Coronary artery (tissue), 2 donors: ENCODE measurements at places on chromosomes 6 and 20.

DNA sequence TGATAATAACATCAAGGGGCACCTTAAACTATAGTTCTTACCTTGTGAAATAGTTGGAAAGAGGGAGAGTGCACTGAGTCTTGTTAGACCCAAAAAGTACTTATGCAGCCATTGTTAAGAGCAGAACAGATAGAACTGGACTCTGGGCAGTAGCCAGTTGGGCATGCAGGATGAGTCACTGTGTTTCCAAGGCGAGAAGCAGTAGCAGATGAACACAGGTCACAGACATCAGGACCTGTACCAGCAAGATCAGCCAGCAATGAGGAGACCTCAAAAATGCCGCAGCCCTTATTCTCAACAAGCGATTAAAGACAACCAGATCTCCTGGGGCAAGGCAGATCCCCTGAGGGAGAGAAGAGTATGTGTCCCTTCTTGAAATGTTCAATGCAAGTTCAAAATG lies 79.0 kb downstream of the SAMD3 start:
- no peak for DNase-seq

DNA sequence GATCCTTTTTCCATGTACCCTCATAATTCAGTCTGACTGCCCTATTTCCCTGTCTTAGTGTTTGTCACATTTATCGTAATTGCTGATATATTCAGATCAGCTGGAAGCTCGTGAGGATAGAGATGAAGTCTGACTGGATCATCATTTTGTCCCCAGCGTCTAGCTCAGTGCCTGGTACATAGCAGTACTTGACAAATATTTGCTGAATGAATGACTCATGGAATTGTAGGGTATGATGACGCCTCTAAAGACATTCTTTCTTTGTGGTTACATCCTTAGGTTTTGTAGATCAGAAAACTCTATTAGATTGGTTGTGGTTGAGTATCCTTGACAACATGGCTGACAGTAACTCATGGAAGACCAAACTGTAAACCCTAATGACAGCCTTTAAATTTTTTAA lies 68.9 kb downstream of the MTHFD1L start:
- no peak for DNase-seq

- no peak for DNase-seq
Measured at GRCh38 chr6:35717449-35718374, 19.1 kb upstream of the ARMC12 start.

- DNase-seq = no peak
Measured at GRCh38 chr6:31972709-31973350, 892 bp upstream of the DXO start.

DNA sequence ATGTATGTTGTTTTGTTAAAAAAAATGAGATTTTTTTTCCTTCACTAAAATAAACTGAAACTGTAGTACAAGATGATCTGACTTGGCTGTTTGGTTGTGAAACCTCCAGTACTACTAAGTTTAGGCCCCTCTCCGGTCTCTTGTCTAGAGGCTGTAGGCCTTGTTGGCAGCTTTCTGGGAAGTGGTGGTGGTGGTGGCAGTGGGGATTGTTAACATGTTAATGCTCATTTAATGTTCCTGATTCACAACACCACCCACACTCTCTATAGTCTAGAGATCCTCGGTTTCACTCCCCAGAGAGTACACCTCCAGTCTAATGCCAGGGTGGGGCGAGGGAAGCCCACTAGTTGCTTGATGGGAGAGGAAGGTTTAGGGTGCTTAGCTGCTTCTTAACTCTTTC lies 24.1 kb downstream of the STK4 start:
- DNase-seq = no peak

DNA sequence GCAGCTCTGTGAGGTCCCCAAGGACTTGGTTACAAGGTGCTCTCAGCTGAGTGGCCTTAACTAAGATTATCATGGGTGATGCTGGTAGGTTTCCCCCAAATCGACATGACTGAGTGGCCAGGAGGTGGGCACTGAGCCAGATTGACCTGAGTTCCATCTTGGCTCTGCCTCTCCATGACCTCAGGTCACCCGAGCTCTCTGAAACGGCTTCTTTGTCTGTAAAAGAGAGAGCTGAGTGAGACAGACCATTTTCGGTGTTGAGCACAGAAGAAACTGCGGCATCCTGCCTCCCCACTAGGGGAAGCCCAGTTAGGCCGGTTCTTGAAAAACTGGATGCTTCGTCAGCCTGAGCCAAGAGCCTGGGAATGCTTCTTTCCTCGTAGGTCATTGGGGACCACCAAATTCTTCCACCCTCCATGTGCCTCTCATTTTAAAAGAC lies 14.1 kb upstream of the STX16 start:
- no peak for DNase-seq

DNA sequence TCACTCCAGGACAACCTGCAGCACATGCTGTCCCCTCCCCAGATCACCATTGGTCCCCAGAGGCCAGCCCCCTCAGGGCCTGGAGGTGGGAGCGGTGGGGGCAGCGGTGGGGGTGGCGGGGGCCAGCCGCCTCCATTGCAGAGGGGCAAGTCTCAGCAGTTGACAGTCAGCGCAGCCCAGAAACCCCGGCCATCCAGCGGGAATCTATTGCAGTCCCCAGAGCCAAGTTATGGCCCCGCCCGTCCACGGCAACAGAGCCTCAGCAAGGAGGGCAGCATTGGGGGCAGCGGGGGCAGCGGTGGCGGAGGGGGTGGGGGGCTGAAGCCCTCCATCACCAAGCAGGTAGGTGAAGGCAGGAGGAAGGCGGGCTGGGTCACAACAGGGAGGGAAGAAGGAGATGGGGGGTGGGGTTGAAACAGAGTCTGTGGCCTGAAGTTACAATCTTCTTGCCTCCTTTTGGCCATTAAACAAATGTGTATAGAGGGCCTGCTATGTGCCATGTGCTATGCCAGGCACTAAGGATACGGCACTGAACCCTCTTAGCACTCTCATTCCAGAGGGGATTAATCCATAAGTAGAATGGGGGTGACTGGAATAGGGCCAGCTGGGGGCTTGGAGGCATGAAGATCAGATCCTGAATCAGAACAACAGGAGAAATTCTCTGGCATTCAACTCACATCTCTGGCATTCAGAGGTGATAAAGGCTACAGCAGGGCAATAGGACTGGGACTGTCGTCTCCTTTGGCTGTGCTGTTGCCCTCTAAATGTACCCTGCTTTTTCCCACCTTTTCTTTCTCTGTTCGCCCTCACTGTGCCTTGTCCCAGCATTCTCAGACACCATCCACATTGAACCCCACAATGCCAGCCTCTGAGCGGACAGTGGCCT lies 10.5 kb upstream of the ZBTB9 start:
- DNase-seq = no peak

- DNase-seq = no peak
Measured at GRCh38 chr6:53648184-53648943, 17.2 kb downstream of the KLHL31 start.

GRCh38 chr20:49712996-49713752 lies 504 bp downstream of the B4GALT5 start:
- DNase-seq = peak; percentile 75

DNA sequence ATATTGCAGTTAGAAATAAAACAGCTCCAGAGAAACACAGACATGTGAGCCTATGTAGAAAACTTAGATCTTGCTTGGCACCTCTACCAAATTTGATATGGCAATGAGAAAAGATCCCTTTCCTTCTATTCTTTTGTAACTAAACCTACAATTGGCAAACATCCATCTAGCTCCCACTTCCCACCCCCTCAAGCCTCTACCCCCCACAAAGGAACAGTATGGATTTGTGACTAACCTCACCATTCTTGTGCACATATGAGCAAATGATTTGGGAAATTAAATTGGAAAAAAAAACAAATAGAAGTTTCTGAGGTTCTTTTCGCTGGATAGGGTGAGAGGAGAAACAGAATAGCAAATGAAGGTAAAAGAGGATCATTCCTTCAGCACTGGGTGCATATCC lies 85.8 kb upstream of the TIAM2 start:
- DNase-seq = no peak

GRCh38 chr6:151027936-151028838 lies 162.7 kb downstream of the MTHFD1L start:
- DNase-seq = no peak

DNA sequence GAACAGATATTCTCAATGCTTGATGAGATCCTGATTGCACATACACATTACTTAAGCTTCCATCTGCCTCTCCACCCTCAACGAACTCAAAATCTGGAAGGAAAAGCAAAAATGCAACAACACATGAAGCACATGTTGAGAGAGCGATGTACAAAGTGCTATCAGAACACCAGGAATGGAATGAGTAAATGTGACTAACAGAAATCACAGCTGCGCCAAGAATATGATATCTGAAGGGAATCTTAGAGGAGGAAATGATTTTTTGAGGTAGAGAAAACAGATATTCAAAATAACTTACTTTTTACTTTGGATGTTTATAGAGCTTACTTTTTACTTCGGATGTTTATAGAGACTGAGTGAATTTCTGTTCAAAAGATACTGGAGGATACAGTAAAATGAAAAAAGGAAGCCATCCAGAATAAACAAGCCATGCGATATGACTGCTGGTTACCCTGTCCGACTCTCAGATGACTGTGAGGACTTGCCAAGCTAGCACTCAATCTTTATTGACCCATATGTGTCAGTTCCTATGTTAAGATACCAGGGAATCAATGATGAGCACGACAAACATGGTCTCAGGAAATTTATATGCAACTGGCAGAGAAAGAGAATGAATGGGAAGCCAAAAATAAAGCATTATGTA lies 102.0 kb downstream of the SMLR1 start:
- no peak for DNase-seq

GRCh38 chr6:163284151-163284550 lies 130.4 kb upstream of the QKI start:
- DNase-seq = no peak

- no peak for DNase-seq
Measured at GRCh38 chr6:39770446-39770845, 21.7 kb upstream of the DAAM2 start.

DNA sequence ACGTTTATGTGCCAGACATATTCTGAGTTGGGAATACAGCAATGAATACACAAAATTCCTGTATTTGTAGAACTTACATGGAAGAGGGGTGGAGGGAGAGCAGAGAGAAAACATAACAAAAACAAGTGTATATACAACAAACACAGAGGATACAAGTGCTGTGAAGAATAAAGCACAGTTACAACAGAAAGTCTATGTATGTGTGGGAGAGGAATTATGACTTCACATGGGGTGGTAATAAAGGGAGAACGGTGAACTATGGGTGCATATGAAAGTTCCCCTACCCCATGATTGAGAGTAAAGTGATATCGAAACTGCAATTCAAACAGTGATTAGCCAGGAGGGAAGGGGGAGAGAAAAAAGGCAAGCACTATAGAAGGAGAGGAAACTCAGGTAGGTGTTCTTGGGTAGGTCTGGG lies 24.6 kb downstream of the HBS1L start:
- DNase-seq = no peak

GRCh38 chr6:78460711-78461110 lies 406.6 kb upstream of the IRAK1BP1 start:
- no peak for DNase-seq

DNA sequence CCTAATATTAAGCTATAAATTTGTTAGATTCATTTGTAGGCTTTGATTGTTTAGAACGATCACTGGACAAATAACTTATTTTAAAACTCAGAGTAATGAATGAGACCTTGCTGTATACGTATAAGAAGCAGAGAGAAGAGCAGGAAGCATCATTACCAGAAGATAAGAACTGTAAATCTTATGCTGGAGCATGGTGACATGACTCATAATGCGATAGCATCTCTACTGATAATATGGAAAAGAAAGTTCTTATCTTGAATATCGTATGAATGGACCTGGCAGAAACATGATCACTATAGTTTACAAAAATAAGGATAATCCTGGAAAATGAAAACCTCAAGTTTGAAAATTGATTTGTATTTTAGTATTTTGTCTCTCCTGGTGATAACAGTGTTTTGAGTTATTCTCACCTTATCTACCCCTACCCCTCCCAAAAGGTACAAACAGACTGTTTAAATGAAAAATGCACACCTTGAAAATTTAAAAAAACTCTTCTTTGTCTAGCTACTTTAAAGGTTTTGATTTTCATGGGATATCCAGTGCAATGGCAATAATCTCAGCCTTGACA lies 2.0 kb upstream of the ZSCAN26 start:
- no peak for DNase-seq

DNA sequence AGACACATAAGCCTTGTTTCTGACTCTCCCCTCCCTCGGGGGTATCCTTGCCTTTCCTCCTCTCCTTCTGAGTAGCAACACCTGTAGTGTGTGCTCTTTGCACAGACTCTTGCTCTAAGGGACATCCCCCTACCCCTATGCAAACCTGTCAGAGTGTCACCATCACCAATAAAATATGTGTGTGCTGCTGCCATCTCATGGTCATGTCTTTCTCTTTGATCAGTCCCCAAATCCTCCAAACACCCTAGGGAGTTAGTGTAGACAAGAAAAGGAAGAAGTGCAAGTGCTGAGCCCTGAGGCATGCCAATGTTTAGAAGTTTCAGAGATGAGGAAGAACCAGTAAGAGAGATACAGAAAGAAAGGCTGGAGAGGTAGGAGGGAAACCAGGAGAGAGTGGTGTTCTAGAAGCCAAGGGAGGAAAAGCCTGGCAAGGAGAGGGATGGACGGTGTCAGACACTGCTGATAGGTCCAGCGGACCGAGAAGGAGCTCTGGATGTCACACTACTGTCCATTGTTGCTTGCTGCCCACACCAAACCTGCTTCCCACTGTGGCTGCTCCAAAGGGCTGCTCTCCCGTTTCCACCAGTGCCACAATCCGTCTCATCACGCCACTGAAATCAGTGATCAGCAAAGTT lies 16.4 kb downstream of the TRMT6 start:
- DNase-seq = no peak

- no peak for DNase-seq
Measured at GRCh38 chr20:435558-435957, 26.8 kb downstream of the TBC1D20 start.

DNA sequence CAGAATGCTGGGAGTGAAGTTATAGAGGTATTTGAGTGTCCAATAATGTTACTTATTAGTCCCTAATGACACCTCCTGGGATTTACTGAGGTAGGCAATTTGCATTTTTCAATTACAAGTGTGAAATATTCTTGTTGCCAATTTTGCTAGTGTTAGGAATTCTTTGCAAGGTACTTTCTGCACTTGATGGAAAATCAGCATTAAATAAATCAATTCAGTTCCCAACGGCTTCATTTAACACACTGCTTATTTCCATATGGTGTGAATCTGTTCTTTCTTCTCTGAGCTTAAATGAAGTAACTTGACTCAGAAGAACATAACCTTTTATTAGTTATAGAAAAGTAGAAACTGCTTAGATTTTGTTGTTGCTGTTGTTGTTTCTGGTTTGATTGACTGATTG lies 21.2 kb downstream of the CCN2 start:
- no peak for DNase-seq

- no peak for DNase-seq
Measured at GRCh38 chr6:119649531-119649930, 300.0 kb upstream of the MAN1A1 start.

DNA sequence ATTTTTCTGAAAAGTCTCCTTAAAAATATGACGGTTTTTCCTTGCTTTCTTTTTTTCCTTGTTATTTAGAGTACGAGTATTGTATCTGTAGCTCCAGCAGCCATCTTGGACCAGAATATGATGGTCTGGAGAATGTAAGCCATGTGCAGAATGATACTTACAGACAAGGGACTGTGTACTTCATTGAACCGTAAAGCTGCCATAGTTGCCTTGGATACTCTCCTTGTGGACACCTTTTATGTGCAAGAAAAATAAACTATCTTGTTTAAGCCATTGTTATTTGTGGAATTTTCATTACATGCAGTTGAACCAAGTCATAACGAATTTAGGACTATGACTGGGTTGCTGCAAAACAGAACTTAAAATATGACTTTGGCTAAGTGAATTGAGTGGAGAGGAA lies 485.8 kb upstream of the CITED2 start:
- DNase-seq = no peak
